Iris pigment epithelial cell (primary cell): ENCODE measurements at places on chromosomes 3 and 15.

GRCh38 chr15:95647531-95648277 is 682.8 kb upstream of the NR2F2 start:
- DNase-seq = no peak

GRCh38 chr3:135023996-135024658 is 229.1 kb downstream of the EPHB1 start:
- DNase-seq = no peak

GRCh38 chr15:91854639-91854990 is 1.1 kb downstream of the SLCO3A1 start:
- no peak for DNase-seq

GRCh38 chr3:174937478-174937877 is 78.3 kb downstream of the NAALADL2 start:
- peak; percentile 77 for DNase-seq

- peak; percentile 29 for DNase-seq
These were observed 99.9 kb downstream of the TLE3 start for GRCh38 chr15:69997813-69998212.

DNA sequence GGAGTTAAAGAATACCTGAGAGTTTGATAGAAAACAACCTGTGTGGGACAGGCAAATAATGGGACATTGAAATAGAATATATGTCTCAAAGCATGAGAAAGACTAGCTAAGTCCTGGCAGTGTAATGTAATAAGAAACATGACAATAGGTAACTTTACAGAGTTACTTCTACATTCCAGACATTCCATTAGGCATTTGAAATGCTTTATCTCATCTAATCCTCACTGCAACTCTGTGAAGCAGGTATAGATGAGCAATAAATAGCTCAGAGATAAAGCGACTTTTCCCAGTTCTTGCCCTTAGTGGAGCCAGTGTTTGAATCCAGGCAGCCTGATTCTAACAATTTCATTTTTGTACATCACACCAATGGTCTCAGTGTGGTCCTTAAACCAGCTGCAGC is 76.8 kb downstream of the CPNE4 start:
- no peak for DNase-seq

DNA sequence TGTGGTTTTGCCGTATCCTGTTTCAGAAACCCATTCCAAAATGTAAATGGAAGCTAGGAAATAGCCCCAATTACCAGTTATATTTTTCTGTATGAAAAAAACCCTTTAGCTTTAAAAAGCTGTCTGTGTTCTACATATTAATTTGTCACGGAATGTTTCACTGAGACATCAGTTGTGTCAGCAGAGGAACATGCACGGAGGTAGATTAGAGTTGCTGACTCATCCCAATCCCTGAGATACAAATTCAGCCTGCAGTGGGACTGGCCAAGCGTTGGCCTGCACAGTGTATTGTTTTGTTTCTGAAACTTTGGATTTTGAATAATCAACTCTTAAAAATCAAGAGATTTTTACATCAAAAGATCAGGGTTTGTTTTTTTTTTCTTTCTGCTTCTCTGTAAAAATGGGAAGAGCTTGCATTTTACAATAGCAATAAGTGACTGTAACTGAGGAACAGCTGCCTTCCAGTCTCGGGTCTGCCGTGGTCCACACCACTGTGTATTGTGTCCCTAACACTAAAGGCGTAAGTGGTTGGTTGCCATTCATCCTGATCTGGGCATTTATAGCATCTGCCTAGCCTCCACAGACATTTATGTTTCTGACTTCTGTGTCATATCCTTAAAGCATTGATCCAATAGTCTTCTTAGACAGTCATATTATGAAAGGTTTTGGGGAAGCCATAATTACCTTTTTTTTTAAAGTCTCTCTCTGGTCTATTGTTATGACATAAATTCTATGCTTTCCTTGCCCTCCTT is 218.1 kb downstream of the ADAMTSL3 start:
- DNase-seq = peak; percentile 87

DNA sequence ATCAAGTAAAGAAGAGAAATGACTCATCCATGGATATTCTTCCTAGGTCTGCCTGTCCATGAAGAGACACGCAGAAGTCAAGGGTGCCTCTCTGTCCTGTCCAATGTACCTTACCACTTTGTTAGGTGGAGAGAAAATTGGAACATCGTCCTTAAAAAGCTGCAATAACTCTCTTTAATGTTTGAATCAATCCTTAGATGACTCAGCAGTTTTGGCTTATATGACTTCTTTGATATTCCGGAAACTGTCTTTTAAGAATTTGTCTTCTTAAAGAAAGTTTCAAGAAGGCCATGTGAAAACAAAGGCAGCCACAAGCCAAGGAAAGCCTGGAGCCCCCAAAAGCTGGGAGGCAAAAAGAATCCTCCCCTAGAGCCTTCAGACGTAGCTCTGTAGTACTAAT is 49.2 kb downstream of the MRPL3 start:
- no peak for DNase-seq

DNA sequence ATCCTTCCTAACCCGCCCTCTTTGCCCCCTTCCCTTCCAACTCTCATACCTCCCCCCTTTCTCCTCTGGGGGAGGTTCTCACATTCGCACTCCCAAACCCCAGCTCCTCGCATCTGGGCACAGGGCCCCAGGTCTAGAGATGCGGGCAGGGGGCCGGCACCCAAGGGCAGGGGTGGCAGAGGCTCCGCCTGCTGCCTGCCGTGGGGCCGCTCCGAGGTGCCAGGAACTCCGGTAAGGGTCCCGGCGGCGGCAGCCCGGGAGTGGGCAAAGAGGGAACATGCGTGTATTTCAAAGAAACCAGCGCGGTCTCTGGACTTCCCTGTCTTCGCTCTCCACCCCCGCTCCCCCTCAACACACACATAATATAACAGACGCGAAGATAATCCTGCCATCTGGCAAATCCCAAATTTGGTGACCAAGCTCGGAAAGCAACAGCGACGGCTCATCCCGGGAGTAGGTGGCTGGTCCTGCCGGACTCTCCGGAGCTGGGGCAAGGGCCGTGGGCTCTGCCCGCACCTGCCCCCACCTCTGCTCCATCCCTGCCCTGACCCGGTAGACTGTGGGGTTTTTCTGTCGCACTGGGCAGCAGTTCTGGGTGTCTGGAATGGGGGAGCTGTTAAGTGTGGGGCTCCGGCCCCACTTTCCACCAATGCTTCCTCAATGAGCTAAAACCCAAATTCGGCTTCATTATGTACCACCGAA is 31.0 kb downstream of the NR2F2 start:
- no peak for DNase-seq

- DNase-seq = no peak
These were observed 36.3 kb downstream of the SLITRK3 start for GRCh38 chr3:165159760-165160421.

GRCh38 chr15:48696627-48697312 is 51.3 kb upstream of the FBN1 start:
- peak; percentile 54 for DNase-seq

- DNase-seq = peak; percentile 46
These were observed 560.8 kb downstream of the MCTP2 start for GRCh38 chr15:94792196-94792595.

DNA sequence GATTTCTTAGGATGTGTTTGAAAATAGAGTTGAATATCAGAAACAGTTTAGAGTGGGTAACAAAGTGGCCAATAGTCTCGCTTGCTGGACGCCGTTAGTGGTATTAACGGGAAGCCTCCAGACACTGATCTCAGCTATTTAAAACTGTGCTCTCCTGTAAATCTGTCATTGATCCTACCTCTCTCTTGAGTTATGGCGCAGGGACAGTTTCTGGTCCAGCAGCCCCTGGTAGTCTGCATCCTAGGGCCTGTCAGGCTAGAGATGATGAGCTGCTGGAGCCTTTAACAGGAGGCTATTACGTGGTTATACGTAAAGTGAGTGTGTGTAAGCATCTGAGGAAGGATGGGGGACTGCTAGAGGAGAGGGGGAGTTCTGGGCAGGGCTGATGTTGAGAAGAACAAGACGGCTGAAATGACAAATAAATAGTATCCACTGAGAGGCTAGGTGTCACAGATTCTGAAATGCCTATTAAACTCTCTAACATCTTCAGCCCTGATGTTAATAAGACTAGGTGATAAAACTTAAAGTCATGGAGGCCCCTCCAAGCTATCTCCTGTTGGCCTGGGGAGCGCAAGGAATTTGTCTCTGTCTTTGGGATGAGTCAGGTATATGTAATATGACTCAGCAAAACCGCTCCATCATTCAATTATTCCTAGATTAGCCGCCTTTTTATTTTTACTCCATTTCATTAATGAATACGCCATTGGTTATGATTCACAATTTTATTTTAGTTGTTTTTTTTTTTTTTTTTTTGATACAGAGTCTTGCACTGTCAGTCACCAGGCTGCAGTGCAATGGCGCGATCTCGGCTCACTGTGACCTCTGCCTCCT is 155.7 kb downstream of the GREM1 start:
- no peak for DNase-seq

- no peak for DNase-seq
These were observed 467.3 kb downstream of the SHQ1 start for GRCh38 chr3:72380711-72381493.

DNA sequence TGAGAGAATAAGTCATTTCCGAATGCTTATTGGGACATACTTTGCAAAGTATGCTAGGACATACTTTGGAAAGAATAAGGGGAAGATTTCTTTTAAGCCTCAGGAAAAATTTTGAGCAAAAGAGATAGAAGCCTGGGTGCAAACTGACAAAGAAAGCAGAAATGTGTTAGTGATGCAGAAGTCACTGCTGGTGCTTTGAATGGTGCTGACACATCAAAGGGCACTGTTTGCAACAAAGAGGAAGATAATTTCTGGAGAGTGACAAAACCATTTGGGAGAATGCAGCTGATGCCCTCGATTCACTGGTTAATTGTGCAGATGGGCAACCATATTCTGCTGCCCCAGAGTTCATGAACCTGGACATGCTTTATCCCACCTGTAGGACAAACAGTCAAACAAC is 11.0 kb upstream of the RAP2B start:
- DNase-seq = no peak

DNA sequence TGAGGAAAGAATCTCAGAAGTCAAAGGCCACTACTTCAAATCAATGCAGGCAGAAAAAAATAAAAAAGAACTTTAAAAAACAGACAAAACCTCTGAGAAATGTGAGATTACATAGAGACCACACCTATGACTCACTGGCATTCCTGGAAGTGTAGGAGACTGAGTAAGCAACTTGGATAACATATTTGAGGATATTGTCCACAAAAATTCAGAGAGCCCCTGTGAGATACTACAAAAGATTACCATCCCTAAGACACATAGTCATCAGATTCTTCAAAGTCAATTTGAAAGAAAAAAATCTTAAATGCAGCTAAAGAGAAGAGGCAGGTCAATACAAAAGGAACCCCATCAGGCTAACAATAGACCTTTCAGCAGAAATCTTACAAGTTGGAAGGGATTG is 887.3 kb downstream of the NTRK3 start:
- peak; percentile 96 for DNase-seq

GRCh38 chr3:76570436-76571057 is 469.4 kb upstream of the ROBO2 start:
- DNase-seq = peak; percentile 41

- DNase-seq = peak; percentile 81
These were observed 58.0 kb downstream of the CHD2 start for GRCh38 chr15:92958105-92958504.

GRCh38 chr3:33395900-33396299 is 44.3 kb downstream of the UBP1 start:
- no peak for DNase-seq

GRCh38 chr3:134314588-134315285 is 59.5 kb downstream of the AMOTL2 start:
- DNase-seq = no peak

DNA sequence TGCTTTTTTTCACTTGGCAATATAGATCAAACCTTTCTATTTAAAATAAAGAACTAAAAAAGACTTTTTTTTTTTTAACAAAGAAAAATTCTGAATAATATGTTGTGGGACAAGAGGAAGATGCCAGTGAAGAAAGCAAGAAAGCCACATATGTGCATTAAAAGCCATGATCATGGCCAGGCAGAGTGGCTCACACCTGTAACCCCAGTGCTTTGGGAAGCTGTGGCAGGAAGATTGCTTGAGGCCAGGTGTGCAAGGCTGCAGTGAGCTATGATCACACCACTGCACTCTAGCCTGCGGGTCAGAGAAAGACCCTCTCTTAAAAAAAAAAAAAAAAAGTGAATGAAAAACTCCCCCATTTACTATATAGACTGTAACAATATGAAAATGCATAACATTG is 23.9 kb downstream of the C2CD4B start:
- DNase-seq = no peak

- DNase-seq = no peak
These were observed 94.3 kb upstream of the TRPM1 start for GRCh38 chr15:31195871-31196270.

DNA sequence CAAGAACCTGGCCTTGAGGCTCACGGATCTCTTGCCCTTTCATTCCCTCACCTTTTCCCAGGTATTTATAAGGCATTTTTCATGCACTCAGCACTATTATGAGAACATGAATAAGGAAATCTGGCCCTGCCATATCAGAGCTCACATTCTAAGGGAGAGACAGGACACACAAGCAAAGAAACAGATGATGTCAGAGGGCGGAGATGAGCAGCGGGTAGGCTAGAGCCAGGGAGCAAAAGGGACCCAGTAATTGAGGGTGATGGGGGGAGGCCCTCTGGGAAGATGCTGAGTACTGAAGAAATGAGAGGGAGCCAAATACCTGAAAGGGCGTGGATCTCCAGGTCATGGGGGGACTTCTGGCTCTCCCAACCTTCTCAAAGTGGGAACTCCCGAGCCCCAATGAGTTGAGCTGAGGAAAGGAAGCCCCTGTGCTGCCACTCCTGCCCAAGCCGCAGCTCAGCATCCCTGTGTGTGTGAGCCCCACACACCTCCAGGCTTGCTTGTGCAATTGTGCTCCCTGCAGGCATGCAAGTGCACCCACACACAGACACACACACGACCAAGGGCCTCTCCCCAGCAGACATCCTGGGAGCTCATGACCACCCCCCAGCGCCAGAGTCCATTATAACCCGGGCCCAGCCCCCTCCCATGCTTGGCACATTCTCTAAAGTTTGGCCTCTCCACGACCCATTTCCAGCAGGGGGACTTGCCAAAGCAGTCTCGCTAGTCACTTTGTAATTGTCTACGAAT is 81.4 kb upstream of the PXYLP1 start:
- no peak for DNase-seq

- no peak for DNase-seq
These were observed 16.5 kb upstream of the GLCE start for GRCh38 chr15:69143756-69144436.

- DNase-seq = peak; percentile 26
These were observed 187.2 kb downstream of the RORA start for GRCh38 chr15:61041886-61042285.

DNA sequence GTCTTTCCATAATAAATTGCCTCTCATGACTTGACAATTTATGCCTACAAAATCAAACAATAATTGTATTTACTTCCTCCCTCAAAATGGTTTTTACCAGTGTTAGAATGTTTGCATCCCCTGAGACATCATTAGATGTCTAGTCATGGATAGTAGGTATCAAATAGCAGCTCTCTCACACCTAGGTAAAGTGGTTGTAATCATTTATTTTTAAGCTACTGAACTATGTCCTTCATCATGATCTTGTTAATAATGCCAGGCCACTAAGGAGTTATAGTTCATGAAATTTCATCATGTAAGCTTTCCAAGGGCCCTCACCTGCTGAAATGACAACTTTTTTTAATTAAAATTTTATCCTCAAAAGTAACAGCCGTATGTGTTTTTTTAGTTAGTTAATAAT is 134.1 kb downstream of the ARPP21 start:
- no peak for DNase-seq
